ENCODE measurements at places on chromosomes 13 and 19.

DNA sequence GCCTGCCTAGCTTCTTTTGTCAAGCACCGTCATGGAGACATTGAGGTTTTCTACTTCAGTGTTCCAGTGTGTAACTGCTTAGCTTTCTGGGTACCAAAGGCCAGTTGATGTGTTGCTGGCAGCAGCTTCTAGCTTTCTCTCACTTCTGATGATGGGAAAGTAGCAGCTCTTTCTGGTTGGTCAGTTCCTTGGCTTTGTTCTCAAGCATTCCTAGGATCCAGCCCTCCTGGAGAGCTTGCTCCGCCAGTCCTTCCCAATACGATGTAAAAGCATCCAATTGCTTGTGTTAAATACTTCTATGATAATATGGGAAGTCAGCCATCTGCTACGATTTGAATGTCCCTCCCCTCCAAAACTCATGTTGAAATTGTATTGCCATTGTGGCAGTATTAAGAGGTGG, 182.8 kb downstream of the UGGT2 start:
- ATAC-seq, result no peak

GRCh38 chr13:114296902-114297301, 15.5 kb downstream of the UPF3A start:
- no peak for ATAC-seq

GRCh38 chr19:29752450-29753025, 37.5 kb upstream of the C19orf12 start:
- no peak for ATAC-seq

- ATAC-seq, result no peak
Observed at GRCh38 chr13:99388334-99388923, 81.2 kb upstream of the GPR183 start.

DNA sequence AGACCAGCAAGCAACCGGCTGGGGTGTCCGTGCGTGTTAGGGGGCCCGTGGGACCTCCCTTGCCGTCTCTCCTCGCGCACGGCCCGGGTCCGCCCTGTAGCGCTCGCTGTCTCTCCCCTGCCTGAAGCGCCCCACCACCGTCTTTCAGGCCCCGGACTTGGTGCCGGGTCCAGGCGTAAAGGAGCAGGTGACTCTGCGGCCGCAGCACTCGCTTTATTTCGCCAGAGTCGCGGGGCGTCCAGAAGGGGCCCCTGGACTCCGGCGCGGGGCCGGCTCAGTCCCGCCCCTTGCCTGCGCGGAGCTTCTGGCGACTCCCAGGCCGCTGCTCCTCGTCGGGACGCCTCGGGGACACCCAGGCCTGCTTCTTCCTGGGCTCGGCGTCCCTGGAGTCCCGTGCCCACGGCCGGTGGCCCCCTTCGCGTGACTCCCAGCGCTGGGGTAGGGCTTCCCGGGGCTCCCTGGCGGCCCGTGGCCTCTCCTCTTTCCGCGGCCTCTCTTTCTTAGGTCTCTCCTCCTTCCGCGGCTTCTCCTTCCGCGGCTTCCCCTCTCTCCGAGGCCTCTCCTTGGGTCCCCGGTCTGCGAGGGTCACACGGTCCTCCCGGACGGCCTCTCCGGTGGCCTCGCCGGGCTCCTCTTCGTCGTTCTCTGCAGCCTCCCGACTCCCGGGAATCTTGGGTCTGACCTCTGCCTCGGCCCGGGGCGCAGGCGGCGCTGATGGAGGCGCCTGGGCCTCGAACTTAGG, 3.1 kb downstream of the AMH start:
- no peak for ATAC-seq

DNA sequence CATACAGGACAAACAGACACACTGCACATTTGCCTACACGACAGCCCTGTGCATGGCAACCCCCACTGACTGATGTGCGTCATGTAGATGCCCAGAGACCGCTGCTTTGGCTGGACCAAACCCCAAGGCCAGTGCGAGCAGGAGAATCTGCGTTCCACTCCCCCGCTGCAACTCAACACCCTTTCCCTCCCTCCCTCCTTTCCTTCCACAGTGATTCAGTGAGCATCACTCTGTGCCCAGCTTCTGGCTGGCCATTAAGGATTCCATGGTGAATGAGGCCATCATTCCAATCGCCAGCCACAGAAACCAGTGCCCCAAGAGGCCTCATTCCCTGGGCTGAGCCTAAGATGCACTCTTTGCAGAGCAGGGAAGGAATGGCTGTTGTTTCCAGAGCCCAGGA, 61.6 kb downstream of the GSX1 start:
- ATAC-seq, result no peak

DNA sequence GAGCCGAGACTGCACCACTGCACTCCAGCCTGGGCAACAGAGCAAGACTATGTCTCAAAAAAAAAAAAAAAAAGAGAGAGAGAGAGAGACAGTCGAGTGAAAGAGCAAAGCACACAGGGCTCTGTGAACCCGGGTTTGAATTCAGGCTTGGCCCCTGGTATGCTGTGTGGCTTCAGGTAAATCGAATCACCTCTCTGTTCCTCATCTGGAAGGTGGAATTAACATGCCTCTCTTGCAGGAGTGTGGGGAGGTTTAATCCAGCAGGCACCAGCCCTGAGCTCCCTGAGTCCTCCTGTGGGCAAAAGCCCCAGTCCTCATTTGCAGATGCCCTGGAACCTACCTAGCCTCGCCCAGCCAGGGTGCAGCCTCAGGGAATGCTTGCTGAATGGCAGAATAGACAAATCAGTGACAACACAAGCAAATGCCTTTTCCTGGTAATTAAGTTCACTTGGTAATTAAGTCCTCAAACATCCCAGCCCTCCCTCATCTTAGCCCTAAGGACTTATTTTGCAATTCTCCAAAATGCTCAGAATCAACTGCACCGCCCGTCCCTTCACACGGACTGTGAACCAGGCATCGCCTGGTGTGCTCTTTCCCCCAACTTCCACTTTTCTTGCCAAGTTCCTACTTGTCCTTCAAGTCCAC, 4.6 kb upstream of the ZNRF4 start:
- ATAC-seq, result no peak

DNA sequence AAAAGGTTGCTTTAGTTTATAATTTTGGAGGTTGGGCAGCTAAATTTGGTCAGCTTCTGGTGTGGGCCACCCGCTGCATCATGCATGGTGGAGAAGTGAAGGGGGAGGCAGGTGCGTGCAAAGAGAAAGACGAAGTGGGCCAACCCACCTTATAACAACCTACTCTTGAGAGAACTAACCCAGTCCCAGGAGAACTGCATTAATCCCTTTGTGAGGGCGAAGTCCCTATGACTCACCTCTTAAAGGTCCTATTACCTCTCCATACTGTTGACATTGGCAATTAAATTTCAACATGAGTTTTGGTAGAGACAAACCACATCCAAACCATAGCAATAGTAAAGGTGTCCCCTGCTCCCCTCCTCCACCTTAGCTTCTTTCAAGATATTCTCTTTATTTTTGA, 7.7 kb upstream of the FGF9 start:
- no peak for ATAC-seq

DNA sequence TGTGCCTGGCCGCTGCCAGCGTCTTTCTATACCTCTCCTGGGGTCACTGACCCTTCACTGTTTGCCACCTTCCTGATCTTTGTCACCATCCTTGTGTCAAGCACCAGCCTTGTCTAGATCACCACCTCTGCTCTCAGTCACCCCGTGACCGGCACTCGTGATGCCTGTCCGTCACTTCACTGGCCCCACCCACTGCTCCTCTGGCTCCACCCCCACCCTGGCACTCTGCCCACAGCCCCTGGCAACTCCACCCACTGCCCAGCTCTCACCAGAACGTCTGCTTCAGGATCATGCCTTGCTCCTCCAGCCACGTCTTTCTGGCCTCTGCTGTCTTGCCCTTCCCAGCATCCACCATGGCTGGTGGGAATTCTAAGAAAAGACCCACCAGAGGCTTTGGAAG, 24.8 kb upstream of the PLA2G4C start:
- no peak for ATAC-seq

DNA sequence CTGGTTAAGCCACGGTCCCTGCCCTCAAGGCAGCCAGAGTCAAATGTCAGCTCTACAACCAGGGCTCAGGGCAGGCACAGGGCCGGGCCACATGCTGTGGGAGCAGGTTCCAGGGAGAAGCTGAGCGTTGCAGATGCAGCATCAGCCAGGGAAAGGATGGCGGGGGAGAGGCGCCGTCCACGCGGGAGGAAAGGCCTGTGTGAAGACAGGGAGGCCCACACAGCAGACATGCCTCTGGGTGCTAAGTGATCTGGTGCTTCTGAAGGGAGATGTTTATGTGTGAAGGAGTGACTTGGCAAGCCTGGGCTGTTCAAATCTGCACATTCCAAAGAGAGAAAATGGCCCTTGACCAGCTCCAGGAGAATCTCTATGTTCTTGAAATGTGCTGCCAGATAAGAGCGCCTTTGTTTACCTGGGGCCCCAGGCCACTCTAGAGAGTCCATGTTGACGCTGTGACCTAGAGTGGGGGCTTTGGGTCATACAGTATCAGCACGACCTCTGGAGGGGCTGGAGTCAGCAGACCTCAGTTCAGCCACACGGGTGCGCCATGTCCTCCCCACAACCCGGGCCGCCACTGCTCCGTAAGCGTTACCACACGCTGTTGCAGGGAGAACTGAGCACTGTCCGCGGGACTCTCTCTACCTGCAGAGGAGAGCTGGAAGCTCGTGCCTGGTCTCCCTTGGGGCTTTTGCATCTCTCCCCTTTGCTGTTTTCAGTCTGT, 15.9 kb upstream of the ATF5 start:
- ATAC-seq, result no peak

Data from activated T-helper 17 cell treated with anti-CD3 and anti-CD28 coated beads, Interleukin-2, amount 50 U/mL, for 72 hours (primary cell).